ENCODE measurements at places on chromosomes 5 and 9. TPM values are rescaled to one million over a fixed set of nuclear protein-coding genes. Genes with fewer than 3 reads are reported as not detected.

DNA sequence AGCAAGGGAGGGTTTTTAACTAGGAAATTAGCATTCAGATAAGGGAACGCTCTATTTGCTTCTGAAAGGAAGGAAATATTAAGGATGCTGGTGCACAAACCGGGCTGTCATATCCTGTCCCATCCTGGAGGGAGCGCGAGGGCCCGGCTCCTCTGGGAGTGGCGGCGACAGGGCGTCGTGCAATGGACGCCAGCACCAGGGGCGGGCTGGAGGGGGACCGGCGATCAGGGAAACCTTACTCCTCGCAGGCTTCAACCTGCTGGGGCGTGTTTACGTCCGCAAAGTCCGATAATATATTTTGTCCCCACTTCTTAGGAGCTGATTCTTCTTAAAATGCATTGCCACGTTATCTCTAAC is 197.1 kb upstream of the TBCA start:
- no peak for DNase-seq

GRCh38 chr5:80822640-80823039 is 137.5 kb upstream of the RASGRF2 start:
- no peak for DNase-seq

DNA sequence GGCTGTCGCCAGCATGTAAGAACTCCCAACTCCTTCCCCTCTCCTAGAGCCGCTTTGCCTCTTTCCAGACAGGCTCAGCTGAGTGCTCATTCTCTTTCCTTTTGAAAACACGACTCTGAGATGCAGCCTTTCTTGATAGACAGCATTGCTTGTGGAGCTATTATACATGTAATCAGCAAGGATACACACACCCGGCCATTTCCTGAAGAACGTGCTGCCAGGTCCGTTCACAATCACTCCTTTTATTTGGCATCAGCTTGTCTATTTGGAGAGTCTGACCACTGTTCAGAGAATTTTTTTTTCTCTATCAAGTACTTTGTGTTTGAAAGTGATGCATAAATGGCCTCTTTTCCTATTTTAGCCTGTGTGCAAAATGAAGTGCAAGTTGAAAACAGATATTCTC is 328.7 kb downstream of the MARCHF11 start:
- no peak for DNase-seq

- no peak for DNase-seq
These were observed 24.4 kb upstream of the GRPEL2 start for GRCh38 chr5:149320791-149321330.

DNA sequence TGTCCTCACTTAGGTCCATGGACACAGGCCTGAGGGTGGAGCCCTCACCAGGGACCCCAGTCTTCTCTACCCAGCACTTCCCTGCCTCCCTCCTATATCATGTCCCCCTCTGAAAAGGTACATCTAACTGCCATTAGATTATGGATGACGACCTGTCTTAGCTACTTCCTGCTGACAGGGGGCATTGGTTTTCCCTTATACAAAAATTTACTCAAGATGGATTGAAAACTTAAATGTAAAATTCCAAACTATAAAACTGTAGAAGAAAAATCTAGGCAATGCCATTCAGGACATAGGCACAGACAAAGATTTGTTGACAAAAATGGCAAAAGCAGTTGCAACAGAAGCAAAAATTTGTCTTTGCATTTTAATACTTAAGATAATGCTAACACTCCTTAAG is 623.2 kb upstream of the FAM174A start:
- no peak for DNase-seq

DNA sequence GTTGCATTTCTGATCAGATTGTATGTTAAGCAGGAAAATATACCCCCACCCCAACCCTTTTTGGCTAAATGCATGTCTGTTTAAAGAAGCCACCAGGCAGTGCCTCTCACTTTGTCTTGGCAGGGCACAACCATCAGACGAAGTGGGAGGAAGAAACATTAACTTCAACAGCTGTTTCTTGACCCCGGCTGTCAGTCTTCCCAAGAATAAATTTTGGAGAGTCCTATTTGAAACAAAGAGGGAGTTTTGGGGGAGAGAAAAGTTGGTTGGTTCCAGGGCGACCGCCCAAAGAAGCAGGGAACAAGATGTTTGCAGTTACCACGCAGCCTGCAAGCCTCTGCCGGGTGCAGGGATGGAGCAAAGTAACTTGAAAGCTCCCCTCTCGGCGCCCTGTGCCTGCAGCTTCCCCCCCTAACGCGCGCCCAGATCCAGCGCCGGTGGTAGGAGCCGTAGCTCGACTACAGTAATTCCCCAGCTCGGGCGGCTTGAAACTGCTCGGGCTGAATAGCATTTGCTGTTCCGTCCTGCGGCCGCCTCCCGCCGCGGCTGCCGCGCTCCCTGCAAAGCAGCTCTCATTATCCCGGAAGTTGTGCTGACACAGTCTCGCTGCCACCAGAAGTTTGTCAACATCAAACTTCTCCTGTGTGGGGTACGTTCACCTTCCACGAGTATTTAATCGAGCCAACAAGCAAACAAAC is 100.7 kb upstream of the SSBP2 start:
- peak; percentile 93 for DNase-seq

GRCh38 chr5:89934069-89934468 is 475.5 kb downstream of the CETN3 start:
- no peak for DNase-seq

DNA sequence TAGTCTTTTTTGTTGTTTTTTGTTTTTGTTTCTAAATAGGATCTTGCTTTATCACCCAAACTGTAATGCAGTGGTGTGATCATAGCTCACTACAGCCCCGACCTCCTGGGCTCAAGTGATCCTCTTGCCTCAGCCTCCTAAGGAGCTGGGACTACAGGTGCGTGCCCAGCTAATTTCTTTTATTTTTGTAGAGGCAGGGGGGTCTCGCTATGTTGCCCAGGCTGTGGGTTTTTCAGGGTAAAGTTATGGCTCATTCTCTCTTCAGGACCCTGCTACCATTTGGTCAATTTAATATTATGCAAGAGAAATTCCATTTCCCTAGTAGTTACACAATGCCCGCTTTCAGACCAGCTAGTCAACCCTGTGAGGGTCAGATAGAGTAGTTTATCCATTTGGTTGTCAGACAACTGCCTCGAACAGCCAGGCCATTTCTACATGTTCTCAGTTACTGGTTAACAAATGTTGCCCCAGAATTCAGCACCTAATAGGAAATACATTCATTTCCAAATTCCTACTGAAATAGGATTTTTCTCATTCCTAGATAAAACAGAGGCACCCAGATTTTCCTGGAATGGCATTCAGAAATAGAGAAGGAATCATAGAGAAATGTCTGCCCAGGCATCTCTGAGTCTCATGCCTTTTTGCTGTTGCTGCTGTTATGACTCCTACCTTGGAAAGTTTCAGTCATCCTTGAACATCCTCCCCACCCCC is 6.4 kb upstream of the GLIS3 start:
- DNase-seq, result peak; percentile 65

GRCh38 chr9:69805962-69806515 is 14.6 kb upstream of the CFAP95 start:
- no peak for DNase-seq

GRCh38 chr5:134527961-134528424 is 2.5 kb downstream of the JADE2 start:
- DNase-seq, result no peak

- DNase-seq, result no peak
These were observed 353.4 kb upstream of the PANK3 start for GRCh38 chr5:168932400-168933189.

GRCh38 chr5:141969783-141970771 is 1.2 kb downstream of the RNF14 start:
- DNase-seq, result no peak

GRCh38 chr9:111632695-111633388 is 1.7 kb downstream of the DNAJC25 start:
- DNase-seq, result no peak

- no peak for DNase-seq
These were observed 16.2 kb downstream of the LAMC3 start for GRCh38 chr9:131024978-131025868.

GRCh38 chr9:26658476-26658875 is 234.1 kb downstream of the CAAP1 start:
- DNase-seq, result no peak

DNA sequence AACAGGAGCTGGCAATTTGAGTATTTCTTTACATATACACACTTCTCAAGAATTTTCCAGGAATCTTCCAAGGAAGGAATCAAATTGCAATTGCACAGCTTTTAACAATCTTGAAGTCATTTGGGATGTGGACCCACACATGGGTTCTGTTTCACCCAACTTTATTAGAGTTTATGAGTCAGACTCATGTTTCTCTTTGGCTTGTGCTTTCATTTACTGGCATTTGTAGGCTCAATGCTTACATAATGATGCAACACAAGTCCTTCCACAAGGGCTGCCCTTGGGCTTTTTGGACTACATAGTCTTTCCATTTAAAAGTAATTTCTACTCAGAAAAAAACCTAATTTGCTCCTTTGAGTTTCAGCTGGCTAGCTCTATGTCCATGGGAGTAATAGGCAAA is 4.6 kb upstream of the CDC37L1 start:
- DNase-seq, result no peak

- no peak for DNase-seq
These were observed 238.8 kb downstream of the DMAC1 start for GRCh38 chr9:7560669-7561305.

Gene ARID3C
- 0.17 TPM for total RNA-seq

Gene UNC13B
- total RNA-seq, result 4.6 TPM

Gene PIP5K1B
- total RNA-seq, result 1.6 TPM

Gene TMEM252
- total RNA-seq, result not detected

Gene TMEM232
- total RNA-seq, result 0.74 TPM

Gene PCDHGA2
- not detected for total RNA-seq

Gene PTPRD
- 0.10 TPM for total RNA-seq

Gene LECT2
- not detected for total RNA-seq

Gene CDH6
- not detected for total RNA-seq

Gene MTRR
- total RNA-seq, result 47.1 TPM
